ENCODE measurements at places on chromosomes 5 and 9.
A peak's percentile ranks its signal among the peaks of the same experiment; 100 is the strongest.

DNA sequence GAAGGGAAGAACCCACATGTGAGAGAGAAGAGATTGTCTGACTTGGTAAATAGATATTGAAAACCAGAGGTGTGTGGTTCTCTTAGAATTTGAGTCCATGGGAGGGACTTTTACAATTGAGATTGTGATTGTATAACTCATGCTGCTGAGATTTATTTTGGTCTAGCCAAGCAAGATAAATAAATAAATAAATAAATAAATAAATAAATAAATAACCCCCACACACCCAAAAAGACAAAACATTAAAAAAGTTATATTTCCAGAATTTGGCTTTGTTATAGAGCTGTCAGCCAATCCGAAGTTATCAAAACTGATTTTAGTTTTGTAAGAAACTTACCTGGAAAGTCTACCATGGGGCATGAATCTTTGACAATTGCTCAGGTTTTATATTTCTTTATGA, 416.6 kb downstream of the ZSWIM6 start:
- no peak for DNase-seq

DNA sequence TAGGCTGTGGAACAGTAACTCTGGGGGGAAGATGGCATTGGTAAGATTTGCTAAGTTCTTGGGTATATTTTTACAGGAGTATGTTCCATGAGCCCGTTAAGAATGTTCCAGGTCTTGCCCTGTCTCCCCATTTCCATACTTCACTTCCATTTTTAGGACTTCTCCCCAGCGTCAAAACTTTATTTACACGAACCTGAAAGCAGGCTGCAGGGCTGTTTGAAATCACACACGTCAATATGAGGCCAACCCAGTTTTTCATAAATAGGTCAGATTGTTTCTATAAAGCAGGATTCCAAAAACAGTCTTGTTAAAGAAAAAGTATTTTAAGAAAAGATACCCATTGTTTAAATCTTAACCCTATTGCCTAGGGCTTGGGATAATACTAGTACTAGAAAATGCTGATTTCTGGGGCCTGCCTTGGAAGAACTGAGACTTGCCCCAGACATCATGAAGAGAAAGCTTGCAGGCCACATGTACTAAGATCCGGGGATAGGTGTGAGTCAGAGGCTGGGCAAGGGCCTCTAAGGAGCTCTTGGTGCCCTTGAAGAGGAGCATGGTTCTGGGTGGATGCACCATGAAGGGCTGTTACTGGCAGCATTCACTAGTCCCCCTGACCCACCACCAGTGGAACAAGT, 24.2 kb downstream of the TRIO start:
- no peak for DNase-seq

GRCh38 chr5:137619191-137619870, 116.6 kb downstream of the KLHL3 start:
- DNase-seq = peak; percentile 89

DNA sequence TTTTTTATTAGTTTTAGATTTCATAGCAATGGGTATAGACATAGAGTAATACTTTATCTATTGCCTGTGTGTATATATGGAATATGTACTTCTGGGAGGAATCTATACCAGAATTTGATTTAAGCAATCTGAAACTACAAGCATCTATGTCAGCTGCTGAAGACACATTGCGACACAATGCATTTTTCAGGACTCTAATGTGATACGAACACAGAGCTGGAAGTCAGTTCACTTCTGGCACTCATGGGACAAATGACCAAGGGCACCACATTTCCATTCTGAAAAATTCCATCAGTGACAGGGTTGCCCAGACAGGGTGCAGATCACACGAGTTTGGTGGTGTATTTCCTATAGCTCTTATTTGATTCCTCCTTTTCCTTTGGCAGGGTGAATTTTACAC, 259.5 kb downstream of the NTRK2 start:
- DNase-seq = no peak

DNA sequence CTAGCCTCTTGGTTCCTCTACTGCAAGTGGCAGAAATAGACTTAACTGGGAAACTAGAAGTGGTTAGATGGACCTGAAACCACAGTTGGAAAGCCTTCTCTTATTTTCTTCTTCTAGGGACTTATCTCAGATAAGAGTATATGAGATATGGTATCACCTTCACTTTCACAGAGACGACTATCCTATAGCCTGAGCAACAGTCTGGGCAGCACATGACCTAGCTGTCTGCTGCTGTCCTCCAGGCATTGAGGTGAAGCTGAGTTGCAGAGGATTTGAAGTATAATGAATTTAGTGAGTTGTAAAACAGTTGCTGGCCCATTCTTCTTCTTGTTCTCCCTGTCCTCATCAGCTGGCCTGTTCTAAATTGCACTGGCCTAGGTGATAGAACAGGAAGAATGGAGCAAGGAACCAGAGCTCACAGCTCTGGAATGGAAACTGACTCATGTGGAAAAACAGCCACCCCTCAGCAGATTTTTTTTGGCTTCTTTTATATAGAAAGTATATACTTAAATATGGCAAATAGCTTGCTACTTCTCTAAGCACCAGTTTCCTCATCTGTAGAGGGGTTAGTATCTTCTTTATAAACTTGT, 27.8 kb downstream of the RECK start:
- DNase-seq = no peak

- no peak for DNase-seq
These were observed 139.5 kb downstream of the RGS3 start for GRCh38 chr9:113603048-113603375.

DNA sequence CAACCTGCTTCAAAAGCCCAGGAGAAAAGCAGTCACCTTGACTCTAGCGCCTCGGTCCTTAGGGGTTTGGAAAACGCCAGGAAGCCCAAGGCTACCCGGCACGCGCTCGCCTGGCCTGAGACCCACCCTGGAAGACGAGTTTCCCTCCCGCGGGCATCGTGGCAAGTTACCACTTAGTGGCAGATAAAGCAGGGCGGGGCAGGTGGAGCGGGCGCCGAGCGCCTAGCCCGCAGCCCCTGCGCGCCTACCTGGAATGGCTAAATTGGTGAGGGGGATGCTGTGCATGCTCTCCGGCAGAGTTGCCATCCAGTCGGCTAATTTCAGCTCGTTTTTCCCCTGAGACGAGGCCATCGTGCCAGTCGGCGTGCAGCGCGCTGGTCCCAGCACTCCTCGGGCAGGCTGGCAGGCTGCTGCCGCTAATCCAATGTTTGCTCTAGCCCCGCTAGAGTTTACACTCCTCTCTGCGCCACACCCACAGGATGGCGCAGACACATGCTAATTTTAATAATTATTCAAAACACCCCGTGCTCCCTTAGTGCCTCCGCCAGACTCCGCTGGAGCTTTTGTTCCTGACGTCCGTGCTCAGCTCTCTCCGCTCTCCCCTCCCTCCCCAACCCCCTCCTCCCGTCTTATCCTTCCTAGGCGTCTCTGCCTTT, at the start of gene PLCXD3:
Gene PLCXD3, minus strand, starts transcription at position 426 of the 656 bp plus-strand sequence. Its CDS starts 75 bp downstream, at position 351.
- no peak for DNase-seq

DNA sequence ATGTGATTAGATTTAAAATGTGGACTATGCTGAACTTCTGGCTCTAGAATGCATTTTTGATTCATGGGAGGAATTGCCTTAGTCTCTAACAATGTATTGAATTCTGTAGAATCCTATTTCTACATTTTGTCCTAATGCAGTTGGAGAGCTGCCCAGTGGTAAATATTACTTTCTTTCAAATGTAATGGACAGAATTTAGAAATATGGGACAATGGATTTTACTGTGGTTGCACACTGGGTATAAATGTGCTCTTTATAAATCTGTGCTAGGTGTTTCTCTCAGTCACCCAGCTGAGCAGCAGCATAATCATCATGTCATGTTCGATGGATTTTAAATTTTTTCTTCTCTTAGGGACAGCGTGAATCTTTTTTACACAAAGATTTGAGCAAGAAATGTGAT, 141.7 kb downstream of the ADGRV1 start:
- DNase-seq = no peak

- no peak for DNase-seq
These were observed 16.2 kb downstream of the PRKAA1 start for GRCh38 chr5:40781843-40782409.

Data from HS-5 (cell line).